Hindlimb muscle (tissue), 1 donor: ENCODE measurements at places on chromosomes 7 and 10.
A peak's percentile ranks its signal among the peaks of the same experiment; 100 is the strongest.

- DNase-seq: no peak
Observed at GRCh38 chr7:30920021-30920583, 8.4 kb downstream of the AQP1 start.

- DNase-seq: no peak
Observed at GRCh38 chr10:116974456-116975005, 30.5 kb downstream of the SHTN1 start.

- DNase-seq: no peak
Observed at GRCh38 chr7:75771224-75771623, 787 bp downstream of the CCL26 start.

- DNase-seq: no peak
Observed at GRCh38 chr10:6833458-6834011, 253.5 kb upstream of the PRKCQ start.

GRCh38 chr7:132072873-132073272, 503.4 kb downstream of the PLXNA4 start:
- DNase-seq: no peak

DNA sequence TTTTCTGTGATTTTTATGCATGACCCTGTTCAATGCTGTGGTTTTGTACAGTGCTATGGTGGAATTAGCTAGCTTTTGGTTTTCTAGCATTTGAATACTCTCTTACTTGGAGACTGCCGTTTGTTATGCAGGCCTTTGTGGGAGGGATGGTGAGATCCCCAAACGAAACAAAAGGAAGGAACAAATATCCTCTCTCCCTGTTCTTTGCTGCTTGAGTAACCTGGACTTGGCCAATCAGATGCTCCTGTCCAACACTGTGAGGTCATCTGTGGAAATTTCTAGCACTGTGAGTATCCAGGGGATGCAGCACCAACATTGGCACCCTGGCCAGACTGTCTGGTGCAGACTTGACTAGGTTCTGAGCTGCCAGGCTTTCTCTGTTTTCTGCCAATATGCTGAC, 314.4 kb downstream of the ANKRD30A start:
- no peak for DNase-seq

DNA sequence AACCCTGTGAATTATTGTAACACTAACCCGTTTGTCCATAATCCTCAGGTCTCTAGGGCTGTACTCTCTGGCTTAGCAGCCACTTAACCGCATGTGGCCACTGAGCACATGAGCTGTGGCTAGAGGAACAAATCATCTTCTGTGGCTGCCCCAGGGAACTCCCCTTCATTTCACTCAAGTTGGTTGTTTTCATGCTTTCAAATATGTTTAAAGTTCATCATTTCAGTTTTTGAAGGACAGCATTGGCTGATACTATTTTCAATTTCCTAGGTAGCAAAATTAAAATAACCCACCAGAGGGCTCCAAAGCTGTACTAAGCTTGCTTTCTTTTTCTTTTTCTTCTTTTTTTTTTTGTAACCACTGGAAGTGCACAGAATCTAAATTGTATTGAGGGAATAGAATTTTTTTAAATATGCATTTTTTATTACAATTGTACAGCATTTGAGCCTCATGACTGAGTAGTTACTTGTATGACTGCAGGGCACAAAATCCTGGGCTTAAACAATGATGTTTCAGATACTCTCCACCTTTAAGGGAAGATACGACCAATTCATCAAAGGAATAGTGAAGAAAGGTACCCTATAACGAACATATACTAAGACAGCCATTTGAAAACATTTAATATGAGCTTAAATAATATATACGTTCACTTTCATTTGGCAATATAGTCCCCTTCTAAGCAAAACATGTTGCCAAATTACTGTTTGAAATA, 38.6 kb downstream of the MRC1 start:
- no peak for DNase-seq

GRCh38 chr10:43026039-43026973, 50.6 kb upstream of the RET start:
- no peak for DNase-seq

DNA sequence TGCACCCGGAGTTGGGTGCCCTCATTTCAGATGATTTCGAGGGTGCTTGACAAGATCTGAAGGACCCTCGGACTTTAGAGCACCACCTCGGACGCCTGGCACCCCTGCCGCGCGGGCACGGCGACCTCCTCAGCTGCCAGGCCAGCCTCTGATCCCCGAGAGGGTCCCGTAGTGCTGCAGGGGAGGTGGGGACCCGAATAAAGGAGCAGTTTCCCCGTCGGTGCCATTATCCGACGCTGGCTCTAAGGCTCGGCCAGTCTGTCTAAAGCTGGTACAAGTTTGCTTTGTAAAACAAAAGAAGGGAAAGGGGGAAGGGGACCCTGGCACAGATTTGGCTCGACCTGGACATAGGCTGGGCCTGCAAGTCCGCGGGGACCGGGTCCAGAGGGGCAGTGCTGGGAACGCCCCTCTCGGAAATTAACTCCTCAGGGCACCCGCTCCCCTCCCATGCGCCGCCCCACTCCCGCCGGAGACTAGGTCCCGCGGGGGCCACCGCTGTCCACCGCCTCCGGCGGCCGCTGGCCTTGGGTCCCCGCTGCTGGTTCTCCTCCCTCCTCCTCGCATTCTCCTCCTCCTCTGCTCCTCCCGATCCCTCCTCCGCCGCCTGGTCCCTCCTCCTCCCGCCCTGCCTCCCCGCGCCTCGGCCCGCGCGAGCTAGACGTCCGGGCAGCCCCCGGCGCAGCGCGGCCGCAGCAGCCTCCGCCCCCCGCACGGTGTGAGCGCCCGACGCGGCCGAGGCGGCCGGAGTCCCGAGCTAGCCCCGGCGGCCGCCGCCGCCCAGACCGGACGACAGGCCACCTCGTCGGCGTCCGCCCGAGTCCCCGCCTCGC, at the start of gene EGFR:
Gene EGFR, plus strand, starts transcription at position 657 of the 830 bp plus-strand sequence. CDS start 261 bp downstream, outside the sequence.
- DNase-seq: peak; percentile 89

- DNase-seq: no peak
Observed at GRCh38 chr10:114685456-114685855, 27.4 kb upstream of the ABLIM1 start.

GRCh38 chr10:123890756-123891143, 857 bp downstream of the CPXM2 start:
- no peak for DNase-seq

DNA sequence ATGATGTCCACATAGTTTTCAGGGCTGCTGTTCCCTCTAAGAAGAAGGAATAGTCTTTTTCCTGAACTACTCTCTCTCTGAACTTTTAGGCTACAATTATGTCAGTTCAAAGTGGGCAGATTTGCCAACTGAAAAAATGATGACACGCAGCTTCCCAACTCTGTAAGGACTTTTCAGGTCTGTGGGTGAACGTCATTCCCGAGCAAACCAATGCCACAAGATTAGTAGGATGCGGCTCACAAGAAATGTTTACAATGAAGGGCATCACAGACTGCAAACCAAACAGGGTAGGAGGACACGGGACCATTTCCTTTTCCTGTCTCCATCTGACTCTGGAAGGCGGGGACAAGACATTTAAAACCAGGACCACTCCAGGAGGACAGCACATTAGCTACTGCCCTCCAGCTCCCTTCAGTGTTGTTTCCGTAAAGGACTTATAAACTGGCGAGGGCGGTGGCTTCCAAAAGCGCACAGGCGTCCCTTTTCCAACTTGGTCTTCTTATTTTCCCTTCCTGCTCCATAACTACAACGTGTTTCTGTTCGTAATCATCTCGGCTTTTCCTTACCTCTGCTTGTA, 539 bp upstream of the MKLN1 start:
- DNase-seq: peak; percentile 66

- no peak for DNase-seq
Observed at GRCh38 chr7:14321947-14322346, 332.5 kb upstream of the ETV1 start.

GRCh38 chr7:132509643-132510042, 66.6 kb downstream of the PLXNA4 start:
- no peak for DNase-seq

GRCh38 chr10:13347043-13347499, 1.0 kb downstream of the SEPHS1 start:
- peak; percentile 47 for DNase-seq

DNA sequence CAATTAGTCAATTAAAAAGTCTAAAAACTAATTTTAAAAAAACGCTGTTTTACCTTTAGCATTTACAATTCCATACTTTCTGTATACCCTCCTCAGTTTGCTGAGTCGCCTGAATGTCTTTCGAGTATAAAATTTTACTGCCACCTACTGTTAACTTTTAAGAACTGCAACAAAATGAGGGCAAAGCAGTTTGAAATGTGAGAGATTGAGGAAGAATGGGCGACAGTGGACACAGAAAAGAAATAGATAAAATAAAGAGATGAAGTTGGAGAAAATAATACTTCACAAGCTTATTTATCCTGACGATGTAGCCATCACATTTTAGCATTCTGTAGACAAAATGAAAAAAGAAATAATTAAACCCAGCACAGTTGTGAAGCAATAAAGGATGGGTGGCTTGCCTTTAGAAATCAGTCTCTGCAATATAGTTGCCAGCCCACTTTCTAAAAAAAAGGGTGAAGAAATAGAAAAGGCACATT, 110.8 kb upstream of the PTN start:
- peak; percentile 47 for DNase-seq

- no peak for DNase-seq
Observed at GRCh38 chr7:98286701-98287485, 5.4 kb downstream of the BRI3 start.

- DNase-seq: no peak
Observed at GRCh38 chr10:78319371-78319770, 285.7 kb downstream of the RPS24 start.

DNA sequence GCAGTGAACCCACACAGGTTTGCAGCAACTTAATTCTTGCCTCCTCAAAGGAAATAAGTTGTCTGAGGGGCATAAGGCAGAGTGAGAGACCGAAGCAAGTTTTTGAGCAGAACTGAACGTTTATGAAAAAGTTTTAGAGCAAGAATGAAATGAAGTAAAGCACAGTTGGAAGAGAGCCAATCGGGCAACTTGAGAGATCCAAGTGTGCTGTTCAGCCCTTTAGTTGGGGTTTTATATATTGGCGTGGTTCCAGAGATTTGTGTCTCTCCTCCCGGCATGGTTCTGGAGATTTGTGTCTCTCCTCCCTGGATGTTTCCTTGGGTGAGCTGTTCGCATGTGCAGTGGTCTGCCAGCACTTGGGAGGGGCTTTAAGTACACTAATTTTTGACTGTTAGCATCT, 141.4 kb upstream of the DGKB start:
- DNase-seq: no peak

DNA sequence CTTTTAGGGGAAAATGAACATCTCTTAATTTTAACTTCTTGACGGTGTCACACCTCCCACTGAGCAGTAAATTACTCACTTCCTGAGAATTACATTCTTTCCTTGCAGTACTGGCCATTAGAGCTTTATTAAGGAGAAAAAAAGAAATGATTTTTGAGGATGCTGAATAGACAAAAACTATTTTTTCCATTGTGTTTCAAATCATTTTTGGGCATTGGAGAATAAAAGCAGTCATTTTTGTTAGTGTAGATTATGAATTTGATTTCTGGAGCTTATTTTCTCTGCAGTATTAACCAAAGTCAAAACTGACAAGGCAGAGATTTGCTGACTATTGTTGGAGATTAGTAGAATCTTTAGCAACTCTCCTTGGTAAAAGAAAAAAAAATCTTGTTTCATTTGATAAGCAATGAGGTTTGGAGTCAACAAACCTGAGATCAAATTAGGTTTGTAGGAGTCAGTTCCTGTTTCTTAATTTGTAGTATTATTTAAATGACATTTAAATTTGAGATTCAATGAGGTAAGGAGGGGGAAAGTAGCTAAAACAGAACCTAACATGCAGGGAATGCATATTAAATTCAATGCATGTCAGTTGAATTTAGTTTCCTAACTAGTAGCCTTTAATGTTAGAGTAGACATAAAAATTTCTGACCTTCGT, 70.6 kb downstream of the AP3M1 start:
- DNase-seq: no peak

DNA sequence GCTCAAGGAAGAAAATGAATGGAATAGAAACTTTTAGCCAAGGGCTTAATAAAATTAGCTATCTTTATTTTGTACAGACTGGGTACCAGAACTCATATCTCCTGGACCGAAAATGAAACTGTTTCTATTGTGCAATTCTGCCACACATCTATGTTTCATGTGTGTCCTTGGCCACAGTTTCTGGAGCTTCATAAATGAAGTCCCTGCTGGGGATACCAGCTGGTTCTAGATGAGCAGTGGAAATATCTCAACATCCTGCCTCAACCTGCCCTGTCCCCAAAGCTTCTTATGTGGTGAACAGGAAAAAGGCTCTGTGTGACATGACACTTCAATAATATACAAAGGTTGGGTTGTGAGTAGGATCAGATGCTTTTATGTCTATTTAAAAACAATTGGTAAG, 310.1 kb upstream of the SORCS1 start:
- no peak for DNase-seq

DNA sequence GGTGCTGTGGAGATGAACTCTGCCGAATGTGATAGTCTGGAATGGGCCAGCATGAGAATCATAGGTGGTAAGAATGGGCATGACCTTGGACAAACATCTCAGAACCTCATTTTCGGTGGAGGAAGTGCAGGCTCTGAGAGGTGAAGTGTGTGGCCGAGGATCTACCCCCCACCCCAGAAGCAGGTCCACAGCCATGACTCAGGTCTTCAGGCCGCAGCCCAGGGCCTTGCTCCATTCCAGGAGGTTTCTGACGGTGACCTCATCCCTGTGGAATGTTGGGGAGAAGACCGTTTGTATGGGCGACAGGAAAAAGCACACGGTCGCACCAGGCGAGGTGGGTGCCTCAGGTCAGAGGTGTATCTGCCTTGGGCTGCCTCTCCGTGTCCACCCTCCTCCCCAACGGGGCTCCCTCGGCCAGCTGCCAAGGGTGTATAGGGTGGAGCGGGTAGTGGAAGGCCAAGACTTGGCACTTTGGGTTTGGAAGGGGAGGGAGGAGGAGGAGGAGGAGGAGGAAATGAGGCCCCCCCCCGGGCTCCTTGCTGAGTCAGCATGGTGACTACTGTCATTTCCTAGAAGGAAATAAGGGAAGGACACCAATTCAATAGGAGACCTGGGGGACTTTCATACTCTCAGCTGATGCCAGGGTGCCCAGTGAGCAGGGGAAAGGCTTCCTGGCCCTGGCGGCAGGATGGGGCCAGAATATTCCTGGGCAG, 168.0 kb upstream of the RHEB start:
- DNase-seq: no peak

GRCh38 chr7:5481241-5482019, 57.8 kb upstream of the TNRC18 start:
- no peak for DNase-seq

DNA sequence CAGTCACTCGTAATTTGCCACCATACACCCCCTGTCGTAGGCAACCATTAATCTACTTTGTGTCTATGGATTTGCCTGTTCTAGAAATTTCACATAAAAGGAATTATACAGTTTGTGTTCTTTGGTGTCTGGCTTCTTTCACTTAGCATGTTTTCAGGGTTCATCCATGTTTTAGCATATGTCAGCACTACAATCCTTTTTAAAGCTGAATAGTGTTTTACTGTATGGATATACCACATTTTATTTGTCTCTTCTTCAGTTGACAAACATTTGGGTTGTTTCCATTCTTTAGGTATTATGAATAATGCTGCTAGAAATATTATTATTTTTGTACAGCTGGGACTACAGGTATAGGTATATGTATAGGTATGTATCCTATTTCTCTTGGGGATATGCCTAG, 17.4 kb upstream of the SVIL start:
- DNase-seq: no peak
